ENCODE measurements at places on chromosomes 4 and X.

DNA sequence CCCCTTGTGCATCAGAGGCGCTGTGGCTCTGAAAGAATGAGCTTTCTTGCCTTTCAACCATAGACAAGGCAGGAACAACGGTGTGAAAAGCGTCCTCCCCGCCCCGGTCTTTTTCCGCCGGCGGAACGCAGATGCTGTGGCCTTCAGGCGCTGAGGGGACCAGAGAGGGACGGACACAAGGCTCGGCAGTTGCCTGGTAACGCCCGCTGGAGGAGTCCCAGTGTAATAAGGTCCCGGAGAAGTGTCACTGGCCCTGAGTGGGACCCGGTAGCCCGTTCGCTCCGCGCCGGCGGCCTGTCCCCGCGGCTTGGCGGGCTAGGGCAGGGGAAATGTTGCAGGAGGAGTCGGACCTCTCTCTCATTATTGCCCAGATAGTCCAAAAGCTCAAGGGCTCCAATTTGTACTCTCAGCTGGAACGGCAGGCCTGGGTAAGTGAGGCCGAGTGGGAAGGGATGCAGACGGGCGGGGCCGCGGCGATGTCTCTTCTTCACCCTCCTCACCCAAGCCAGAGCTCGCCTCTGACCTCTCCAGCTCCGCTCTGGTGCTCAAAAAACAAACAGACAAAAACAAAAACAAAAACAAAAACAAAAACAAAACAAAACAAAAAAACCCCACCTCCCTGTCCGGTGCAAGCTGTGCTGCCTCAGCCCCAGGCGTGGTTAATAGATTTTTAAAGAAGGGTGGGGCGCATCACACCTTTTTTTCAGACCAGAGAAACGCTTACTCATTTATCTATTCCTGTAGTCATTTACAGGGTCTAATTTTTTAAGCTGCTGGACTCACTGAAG, at the start of gene TBC1D19:
TBC1D19 (plus strand) TSS at position 220 of the 788 bp plus-strand sequence; CDS start at position 330, 110 bp downstream.
- peak; percentile 97 for DNase-seq

DNA sequence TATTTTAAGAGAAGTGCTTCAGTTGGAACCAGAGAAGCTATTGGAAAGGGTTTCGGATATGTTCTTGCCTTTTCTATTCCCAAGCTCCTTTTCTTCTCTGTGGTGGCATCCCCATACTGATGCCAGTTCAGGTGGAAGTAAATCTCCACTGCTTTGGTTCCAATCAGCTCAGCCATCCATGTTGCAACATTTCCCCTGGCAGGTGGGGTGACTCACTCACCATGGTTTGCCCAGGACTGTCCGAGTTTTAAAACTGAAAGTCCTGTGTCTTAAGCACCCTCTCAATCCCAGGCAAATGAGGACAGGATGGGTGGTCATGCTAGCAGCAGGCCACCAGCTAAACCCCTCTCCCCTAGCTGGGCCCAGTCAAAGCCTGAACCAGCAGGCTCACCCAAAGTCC, 15.1 kb downstream of the RAI2 start:
- DNase-seq: no peak

DNA sequence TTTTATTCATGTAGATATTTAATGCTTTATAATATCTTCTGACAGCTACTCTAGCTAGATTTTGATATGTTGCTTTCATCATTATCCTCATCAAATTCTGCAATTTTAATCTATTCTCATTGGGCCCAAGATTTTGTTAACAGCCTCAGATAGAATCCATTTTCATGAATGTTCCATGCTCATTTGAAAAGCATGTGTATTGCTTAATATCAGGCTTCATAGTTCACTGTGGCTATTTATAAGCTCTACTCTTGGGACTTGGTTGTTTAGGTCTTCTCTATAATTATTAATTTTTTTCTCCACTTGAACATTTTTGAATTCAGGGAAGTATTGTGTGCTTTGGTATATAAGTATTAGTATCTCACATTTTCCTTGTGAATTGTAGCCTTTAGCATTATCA, 41.8 kb downstream of the RAB40A start:
- no peak for DNase-seq

- DNase-seq: no peak
Measured at GRCh38 chr4:125677665-125678307, 363.0 kb downstream of the FAT4 start.

- DNase-seq: no peak
Measured at GRCh38 chr4:126414741-126415140, 1100.0 kb downstream of the FAT4 start.

DNA sequence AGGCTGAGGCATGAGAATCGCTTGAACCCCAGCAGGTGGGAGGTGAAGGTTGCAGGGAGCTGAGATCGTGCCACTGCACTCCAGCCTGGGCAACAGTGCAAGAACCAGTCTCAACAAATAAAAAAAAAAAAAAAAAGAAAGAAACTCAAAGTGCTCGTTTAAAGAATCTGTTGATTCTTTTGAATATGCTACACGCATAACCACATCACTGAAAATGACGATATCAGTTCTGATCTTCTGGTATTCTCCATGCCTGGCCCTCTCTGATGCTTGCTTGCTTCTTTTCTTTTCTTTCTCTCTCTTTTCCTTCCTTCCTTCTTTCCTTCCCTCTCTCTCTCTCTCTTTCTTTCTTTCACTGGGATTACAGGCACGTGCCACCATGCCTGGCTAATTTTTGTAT, 7.3 kb downstream of the AVPR2 start:
- DNase-seq: no peak

GRCh38 chr4:182242787-182243186, 415 bp upstream of the TENM3 start:
- DNase-seq: no peak

DNA sequence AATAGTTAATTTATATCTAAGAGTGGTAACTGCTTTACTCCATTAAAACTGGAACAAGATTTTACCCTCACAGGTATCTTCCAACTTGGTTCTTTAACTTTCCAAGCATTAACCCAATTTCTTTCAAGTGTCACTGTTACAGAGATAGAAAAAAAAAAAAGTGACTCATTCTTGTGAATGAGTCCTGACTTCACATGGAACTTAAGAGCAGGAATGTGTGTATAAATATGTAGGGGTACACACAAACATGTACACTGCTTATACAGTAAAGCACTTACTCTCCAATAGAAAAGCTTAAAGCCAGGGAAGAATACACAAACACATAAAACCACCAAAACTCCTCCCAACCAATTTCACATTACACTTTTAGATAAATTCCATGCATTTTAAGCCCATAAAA, 38.8 kb downstream of the TAPT1 start:
- no peak for DNase-seq

DNA sequence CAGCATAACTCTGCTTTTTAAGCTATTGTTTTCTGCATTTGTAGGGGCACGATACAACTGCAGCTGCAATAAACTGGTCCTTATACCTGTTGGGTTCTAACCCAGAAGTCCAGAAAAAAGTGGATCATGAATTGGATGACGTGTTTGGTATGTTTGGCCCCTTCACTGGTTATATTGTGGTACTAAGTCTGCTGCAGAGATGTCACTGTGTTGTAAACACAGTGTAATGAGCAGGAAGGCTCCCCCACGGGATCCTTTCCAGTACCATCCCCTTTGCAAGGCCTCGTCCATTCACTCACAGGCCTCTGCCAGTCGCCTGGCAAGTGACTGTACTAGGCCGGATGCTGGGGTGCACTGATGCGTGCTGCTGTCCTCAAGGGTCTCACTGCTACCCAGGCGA, 13.8 kb downstream of the CYP4V2 start:
- DNase-seq: no peak

GRCh38 chr4:2565533-2565932, 29.1 kb downstream of the FAM193A start:
- no peak for DNase-seq

- no peak for DNase-seq
Measured at GRCh38 chrX:39639871-39640270, 457.9 kb downstream of the BCOR start.

GRCh38 chrX:138127314-138127713, 561.4 kb downstream of the ZIC3 start:
- DNase-seq: no peak

DNA sequence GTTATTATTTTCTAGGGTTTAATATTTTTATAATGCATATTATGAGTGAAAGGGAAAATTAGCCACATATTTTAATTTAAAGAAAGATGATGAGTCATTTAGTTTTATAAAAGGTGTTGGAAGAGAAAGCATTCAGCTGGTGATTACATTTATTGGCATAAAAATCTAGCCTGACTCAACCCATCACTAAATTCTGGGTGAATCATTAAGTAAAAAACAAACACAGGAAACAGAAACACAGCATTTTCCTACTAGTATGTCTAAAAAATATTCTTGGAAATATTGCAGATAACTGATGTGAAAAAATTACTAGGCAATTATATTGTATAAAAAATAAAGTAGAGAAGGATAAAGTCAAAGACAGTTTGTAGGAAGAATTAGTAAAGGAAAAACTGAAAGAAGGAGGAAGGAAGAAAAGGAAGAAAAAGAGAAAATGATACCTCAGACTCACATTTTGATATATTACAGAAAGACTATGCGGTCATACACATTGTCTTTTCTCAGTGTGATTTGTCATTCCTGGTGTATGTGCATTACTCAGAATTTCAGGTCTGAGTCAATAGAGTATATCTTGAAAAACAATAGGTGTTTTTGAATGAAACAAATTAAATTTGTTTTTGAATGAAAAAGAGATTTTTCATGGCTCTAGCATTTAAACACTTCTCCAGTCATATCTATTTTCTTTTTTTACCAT, 48.0 kb upstream of the SPOCK3 start:
- no peak for DNase-seq

DNA sequence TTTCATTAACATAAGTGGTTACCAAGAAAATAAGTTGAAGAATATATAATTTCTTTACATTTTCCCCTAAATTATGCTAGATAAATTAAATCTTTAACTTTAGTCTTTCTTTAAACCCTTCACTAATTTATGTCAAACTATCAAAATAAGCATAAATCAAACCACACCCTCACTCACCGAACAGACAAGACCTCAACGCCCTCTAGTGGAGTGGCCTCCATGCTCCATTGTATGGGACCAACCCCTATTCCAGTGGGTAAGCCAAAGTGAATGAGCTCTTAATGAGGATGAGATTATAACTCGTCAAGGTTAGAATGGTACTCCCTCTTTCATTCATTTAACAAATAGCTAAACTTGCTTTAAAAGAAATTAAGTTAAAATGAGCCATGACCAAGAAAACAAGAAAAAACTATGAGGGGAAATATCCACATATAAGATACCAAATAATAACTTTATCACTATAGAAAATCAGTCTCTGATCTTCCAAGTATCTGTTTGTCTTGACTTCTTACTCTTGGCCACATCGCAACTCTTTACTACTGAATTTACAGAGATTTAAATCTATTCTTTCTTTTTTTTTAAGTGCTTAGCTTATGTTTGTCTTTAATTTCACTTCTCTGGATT, 15.6 kb upstream of the BBS12 start:
- DNase-seq: peak; percentile 64

GRCh38 chr4:78707793-78708192, 68.4 kb upstream of the BMP2K start:
- DNase-seq: no peak

GRCh38 chrX:120244735-120245498, 5.7 kb upstream of the ZBTB33 start:
- DNase-seq: peak; percentile 87
